Mesendoderm (in vitro differentiated cells): ENCODE measurements at places on chromosomes 16 and 17.
A peak's percentile ranks its signal among the peaks of the same experiment; 100 is the strongest.

DNA sequence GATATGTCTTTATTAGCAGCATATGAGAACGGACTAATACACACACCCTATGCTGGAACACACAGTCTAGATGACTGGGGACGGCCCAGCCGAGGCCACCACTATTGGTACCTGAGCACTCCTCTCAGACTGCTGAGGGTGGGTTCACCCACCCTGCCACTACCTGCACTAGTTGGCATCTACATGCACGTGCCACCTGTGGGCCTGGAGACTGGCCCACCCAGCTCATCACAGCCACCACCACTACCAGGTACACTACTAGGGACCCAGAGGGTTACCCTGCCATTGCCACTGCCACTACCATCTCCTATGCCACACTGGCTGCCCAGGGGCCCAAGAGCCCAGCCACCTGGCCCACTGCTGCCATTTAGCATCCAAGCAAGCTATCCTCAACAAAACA is 32.5 kb downstream of the MEAK7 start:
- DNase-seq, result no peak

DNA sequence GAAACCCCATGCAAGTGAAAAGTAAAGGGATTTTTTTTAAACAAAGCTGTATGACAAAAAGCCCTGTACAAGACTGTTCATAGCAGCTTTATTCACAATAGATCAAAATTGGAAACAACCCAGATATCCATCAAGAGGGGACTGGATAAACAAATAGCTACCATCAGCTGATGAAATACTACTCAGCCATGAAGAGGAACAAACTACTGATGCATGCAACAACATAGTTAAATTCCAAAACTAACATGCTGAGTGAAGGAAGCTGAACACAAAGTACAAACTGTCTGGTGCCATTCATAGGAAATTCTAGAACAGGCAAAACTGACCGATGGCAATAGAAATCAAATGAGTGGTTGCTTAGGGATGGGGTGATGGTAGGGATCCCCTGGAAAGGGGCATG is 15.1 kb downstream of the FOXJ1 start:
- DNase-seq, result no peak

DNA sequence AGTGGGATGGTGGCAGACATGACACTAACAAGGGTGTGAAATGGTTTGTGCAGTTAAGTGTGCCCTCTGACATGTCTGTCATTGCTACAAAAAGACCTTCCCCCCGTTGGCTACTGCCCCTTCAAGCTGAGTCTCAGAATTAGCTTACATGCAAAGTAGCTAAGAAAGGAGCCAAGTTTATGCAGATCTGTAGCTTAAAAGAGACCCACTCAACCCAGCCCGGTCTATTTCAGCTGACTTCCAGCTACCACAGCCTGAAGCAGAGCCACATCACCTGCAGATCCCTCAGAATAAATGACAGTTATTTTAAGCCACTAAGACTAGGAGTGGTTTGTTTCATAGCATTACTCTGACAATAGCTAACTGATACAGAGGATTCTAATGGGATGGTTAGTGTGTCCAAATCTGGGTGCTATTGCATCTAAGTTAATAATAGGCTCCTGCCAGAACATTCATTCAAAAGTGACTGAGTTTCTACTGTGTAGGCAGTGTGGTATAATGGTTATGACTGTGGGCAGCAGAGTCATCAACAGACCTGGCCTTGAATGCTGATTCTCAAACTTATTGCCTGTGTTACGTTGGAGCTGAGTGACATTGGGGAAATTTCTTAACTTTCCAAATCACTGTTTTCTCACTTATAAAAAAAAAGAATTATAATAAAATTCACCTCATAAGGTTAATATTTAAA is 11.7 kb downstream of the C17orf67 start:
- DNase-seq, result no peak

DNA sequence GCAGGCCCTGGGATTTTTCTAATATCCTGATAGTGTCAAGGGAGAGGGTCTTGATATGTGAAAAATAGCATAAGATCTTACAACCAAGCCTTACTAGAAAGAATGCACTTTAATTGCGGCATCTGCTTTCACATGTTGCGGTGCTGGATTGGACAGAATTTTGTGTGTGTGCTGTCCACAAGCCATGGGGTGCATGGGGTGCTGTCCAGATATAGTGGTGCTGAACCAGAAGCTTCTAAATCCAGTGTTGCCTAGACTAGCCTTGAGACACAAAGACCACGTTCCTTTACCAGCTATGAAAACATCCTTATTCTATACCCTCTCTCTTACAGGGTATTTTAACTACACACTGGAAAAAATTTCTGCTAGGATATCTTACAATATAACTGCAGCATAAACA is 244.0 kb downstream of the TMEM114 start:
- peak; percentile 46 for DNase-seq

GRCh38 chr17:74904687-74905409 is 11.4 kb upstream of the FADS6 start:
- DNase-seq, result no peak

GRCh38 chr17:27218719-27219488 is 75.0 kb upstream of the WSB1 start:
- DNase-seq, result no peak

DNA sequence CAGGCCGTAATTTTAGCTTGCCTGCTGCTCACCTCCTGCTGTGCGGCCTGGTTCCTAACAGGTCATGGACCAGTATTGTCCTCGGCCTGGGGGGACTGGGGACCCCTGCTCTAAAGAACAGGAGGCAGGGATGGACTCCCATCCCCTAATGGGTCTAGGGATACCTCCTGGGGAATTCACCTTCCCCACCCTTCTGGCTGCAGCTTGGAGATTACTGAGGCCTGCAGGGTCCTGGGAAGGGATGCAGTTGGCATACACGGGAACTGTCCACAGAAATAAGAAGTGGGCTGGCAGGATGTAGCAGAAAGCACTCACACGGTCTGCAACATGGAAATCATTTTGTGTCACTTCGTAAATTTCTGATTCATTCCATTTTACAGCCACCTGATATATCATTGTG is 123.0 kb downstream of the C16orf95 start:
- DNase-seq, result no peak

GRCh38 chr17:1639549-1640180 is 5.9 kb downstream of the SCARF1 start:
- peak; percentile 52 for DNase-seq

- peak; percentile 69 for DNase-seq
Measured at GRCh38 chr16:65767125-65767524, 599.4 kb upstream of the CDH5 start.

- peak; percentile 67 for DNase-seq
Measured at GRCh38 chr17:64679710-64680216, 17.7 kb upstream of the SMURF2 start.

DNA sequence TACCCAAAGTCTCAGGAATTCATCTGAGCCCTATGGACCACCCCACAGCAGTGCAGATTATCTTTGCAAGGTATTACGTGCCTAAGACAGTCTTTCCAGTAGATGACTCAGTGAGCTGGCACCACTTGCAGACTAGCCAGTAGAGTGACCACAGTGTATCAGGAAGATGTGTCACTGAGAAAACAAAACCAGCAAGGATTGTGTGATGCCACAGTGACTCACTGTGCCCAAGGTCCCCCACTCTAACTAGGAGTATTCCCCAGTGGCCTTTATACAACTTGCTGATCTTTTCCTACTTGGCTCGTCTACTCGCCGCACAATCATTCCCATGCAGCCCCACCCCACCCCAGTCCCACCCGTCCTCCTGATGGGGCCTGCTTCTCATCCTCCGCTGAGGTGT is 26.8 kb upstream of the PRKCA start:
- DNase-seq, result no peak

- DNase-seq, result no peak
Measured at GRCh38 chr17:4558347-4558971, 1.9 kb downstream of the GGT6 start.

DNA sequence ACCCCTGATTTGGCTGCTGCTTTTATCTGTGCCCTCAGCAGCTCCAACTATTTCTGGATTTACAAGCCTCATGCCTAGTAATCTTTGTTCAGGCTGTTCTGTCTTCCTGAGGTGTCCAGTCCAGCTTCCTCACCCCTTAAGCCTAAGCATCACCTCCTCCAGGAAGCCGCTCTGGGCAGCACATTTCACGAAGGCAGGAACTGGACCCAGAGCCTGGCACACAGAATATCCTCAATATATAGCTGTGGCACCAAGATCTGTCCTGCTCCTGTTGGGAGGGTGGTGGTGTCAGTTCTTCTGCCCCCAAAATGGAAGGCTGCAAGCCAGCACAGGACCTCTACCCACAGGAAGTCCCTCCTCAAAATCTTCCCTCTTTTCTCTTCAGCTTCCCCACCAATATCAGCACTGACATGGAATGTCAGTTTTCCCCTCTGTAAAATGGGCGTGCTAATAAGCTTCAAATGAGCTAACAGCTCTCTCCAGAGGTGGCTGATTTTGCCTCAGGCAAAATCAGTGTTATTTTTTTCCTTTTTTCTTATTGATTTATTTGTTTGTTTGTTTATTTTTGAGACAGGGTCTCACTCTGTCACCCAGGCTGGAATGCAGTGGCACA is 6.9 kb upstream of the NEUROD2 start:
- DNase-seq, result no peak

GRCh38 chr17:62712171-62712581 is 84.7 kb downstream of the MRC2 start:
- DNase-seq, result no peak

GRCh38 chr17:64056269-64057005 is 36.0 kb upstream of the ICAM2 start:
- peak; percentile 97 for DNase-seq

GRCh38 chr16:13921328-13921727 is 1.4 kb downstream of the ERCC4 start:
- DNase-seq, result no peak

- DNase-seq, result no peak
Measured at GRCh38 chr16:28187595-28188004, 24.2 kb downstream of the XPO6 start.

- DNase-seq, result no peak
Measured at GRCh38 chr16:2425825-2426430, 3.3 kb upstream of the CCNF start.

GRCh38 chr17:2157081-2157480 is 102.2 kb downstream of the HIC1 start:
- no peak for DNase-seq

GRCh38 chr16:10558746-10559641 is 21.4 kb downstream of the EMP2 start:
- DNase-seq, result no peak

GRCh38 chr17:80959330-80960036 is 32.2 kb upstream of the CHMP6 start:
- DNase-seq, result no peak
